CD4-positive, alpha-beta T cell treated with Interleukin-6 at 100 ng/mL for 8 hours (primary cell): ENCODE measurements at places on chromosomes 5 and 9.
A peak's percentile ranks its signal among the peaks of the same experiment; 100 is the strongest.

- DNase-seq: no peak
These were observed 29.9 kb downstream of the CETN3 start for GRCh38 chr5:90379652-90380051.

- DNase-seq: no peak
These were observed 16.1 kb downstream of the GFI1B start for GRCh38 chr9:132994410-132995120.

DNA sequence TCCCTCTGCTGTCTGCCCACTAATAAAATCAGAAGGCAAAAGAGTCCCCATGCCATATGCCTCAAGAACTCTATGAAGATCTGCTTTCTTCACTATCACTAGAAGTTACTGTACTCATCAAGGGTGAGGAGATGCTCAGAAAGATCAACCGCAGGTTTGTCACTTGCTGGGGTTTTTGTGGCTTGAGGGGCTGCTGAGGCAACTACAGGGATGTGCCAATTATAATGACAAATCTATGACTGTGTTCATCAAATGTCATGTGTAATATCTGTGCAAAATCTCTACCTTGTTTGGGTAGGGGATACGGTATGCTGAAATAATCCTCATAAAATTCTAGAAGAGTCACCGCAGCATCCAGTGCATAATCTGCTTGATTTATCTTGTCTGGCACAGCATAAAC is 13.0 kb downstream of the ERAP1 start:
- DNase-seq: peak; percentile 41

DNA sequence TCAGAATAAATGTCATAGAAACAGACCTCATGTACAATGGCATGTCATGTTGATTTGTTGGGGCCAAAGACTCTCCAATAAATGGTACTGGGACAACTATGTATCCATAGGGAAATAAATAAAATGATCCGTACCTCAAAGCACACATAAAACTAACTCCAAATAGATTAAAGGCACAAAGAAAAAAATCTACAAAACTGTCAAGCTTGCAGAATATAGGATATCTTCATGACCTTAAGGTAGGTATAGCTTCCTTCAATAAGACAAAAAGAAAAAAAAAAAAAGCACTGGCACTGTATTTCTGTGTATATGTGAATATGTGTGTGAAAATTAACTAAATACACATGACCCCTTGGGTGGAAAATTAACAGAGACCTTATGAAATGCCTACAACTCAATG is 101.9 kb downstream of the DIRAS2 start:
- DNase-seq: no peak

DNA sequence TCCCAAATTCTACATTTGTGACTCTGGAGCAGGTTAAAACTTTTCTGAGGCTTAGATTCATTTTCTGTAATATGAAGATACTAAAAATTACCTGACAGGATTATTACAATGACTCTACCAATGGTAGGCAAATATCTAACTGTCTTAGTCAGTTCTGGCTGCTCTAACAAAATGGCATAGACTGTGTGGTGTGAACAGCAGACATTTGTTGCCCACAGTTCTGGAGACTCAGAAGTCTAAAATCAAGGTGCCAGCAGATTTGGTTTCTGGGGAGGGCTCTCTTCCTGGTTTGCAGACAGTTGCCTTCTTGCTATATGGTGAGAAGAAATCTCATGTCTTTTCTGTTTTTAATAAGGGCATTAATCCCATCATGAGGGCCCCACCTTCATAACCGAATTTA is 245.1 kb downstream of the MAST4 start:
- no peak for DNase-seq

GRCh38 chr5:3509290-3509689 is 86.3 kb upstream of the IRX1 start:
- no peak for DNase-seq

GRCh38 chr5:64487283-64487682 is 18.5 kb upstream of the RGS7BP start:
- no peak for DNase-seq

- no peak for DNase-seq
These were observed 16.7 kb upstream of the TNFSF8 start for GRCh38 chr9:114947058-114947457.

GRCh38 chr5:8462565-8462964 is 593.6 kb downstream of the MTRR start:
- DNase-seq: no peak

DNA sequence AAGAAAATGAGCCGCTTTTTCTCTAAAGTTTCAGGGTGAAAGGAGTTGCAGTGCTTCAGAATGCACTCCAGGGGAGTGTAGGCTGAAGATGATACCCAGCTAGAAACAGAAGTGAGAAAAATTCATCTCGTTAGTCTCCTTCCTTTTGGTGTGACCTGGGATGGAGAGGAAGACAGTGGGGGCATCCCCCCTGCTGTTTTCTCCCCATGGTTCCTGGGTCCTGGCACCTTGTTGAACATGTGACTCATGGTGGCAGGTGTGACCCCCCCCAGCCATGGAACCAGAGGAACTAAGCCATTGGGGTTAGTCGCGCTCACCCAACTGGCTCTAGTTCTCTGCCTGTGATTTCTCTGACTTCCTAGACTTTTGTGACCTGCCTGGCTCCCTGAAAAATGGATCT is 424.6 kb downstream of the CSNK1G3 start:
- DNase-seq: no peak
